ENCODE measurements at places on chromosomes 11 and 22.

GRCh38 chr11:131579932-131580387 is 209.5 kb downstream of the NTM start:
- no peak for DNase-seq

- DNase-seq: no peak
Observed at GRCh38 chr22:20636075-20636812, 128.8 kb downstream of the MED15 start.

- no peak for DNase-seq
Observed at GRCh38 chr22:27064386-27064785, 407.0 kb downstream of the MIAT start.

- DNase-seq: no peak
Observed at GRCh38 chr11:78160557-78160956, 21.1 kb upstream of the ALG8 start.

- no peak for DNase-seq
Observed at GRCh38 chr22:26054841-26055605, 114.2 kb upstream of the SEZ6L start.

- DNase-seq: no peak
Observed at GRCh38 chr22:49066619-49067018, 761.1 kb downstream of the BRD1 start.

DNA sequence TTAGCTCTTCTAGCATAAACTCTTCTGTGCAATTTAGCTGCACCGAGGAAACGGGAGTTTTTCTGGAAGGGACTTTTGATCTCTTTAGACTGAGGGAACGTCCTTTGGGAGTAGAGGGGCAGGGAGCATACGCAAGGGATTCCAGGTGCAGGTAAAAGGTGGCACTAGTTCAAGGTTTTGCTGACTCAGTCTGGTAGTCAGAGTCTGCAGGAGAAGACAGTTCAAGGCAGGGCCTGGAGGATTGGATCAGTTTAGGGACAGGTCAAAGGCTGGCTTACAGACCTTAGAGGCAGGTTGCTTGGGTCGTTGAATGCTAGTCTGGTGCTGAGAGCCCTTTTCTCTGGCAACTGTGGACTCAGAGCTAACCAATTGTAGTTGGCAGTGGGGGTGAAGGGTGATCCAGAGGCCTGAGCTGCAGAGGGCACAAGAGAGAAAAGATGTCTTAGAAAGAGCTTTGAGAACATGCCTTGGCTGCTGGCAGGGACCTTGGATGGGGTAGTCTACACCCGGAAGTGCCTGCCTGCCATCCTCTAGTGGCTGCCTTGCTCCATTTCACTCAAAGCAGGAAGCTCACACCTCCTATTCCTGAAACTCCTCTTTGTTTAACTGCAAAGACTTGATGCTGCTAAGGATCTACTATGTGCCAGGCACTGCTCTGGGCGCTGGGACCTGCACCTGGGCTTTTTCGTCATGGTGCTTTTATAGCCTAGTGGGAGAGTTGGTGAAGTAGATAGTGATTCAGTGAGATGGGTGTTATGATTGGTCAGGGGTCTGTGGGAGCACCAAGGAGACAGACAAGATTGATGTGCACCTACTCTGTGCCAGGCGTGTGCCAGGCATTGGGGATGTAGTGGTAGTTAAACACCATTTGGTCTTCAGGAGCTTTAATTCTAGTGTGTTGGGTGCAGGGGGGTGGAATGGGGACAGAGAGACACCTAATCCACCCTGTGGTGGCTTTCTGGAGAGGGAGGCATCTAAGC is 17.1 kb downstream of the MIAT start:
- peak; percentile 22 for DNase-seq

DNA sequence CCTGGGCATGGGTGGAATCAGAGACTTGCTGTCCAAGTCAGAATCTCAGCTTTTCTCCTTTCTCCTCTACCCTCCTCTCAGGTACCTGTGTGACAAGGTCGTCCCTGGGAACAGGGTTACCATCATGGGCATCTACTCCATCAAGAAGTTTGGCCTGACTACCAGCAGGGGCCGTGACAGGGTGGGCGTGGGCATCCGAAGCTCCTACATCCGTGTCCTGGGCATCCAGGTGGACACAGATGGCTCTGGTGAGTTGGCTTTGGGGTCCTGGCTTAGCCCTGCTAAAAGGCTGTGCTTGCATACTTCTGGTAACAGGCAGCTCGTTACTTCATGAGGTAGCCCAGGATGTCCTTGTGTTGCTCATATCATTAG is 10.7 kb downstream of the MCM5 start:
- DNase-seq: no peak

- DNase-seq: no peak
Observed at GRCh38 chr11:33772300-33772699, 2.0 kb downstream of the FBXO3 start.

GRCh38 chr22:35632935-35633334 is 15.3 kb upstream of the APOL6 start:
- DNase-seq: no peak

DNA sequence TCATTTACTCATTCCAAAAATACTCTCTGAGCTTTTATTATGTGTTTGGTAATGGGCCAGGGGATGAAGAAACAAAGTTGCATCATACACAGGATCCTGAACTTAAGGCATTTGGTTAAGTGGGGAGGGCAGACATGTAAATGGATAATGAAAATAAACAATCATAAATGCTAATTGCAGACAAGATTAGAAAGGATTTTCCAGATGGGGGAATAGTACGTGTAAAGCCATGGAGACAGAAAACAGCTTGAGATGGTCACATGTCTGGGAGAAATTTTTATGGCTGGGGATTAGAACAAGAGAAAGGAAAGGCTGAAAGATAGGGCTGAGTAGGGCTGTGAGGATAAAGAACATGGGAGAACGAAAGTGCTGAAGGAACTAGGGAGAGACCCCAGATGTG is 534.3 kb upstream of the LARGE1 start:
- DNase-seq: no peak

- DNase-seq: no peak
Observed at GRCh38 chr11:134642206-134642605, 230.2 kb upstream of the B3GAT1 start.

DNA sequence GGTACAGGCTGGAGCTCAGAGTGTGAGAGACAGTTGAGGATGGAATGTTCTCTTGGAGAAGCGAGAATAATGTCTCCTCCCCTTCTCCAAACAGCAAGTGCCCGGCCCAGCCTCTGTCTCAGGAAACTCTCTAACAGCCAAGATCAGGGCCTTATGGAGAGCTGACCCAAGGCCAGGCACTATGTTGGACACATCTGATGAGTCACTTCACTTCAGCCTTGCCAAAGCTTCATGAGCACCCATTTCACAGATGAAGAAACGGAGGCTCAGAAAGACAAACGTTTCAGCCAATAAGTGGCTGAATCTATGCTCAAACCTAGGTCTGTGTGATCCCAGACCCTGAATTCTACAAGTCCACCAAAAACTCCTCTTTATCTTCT is 22.1 kb upstream of the CHKA start:
- DNase-seq: no peak

GRCh38 chr11:64074239-64074638 is 38.5 kb downstream of the FLRT1 start:
- DNase-seq: peak; percentile 48

DNA sequence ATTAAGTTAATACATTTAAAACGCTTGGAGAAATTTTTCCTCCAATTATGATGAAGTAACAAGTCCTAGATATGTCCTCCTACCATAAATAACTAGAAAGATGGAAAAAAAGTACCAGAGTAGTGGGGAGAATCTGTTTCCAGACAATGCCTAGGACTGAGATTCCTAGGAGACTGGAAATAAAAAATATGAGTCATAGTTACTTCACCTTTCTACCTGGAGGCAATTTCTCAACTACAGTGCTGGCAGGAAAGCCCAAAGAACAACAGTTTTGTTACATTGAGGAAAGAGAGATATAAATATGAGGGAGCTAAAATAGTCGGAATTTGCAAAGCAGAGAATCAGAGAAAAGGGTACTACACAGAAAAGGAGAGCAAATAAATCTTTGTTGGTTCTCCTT is 202.1 kb upstream of the ARHGAP42 start:
- DNase-seq: no peak

DNA sequence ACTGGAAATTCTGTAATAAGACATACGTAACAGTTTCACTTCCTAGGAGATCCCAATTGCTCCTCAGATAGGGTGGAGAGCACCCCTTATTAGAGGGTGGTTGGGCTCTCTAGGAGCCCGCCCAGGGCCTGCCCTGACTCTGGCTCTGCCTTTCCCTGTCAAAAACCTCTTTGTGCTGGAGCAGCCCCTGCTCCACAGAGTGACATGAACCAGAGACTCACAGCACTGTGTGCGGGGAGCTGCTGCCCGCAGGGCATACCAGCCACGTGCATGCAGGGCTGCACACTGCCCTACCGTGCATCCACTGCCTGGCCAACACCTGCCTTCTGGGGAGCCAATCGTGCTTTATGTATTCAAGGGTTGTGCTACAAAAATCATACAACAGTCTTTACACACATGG is 24.3 kb downstream of the KCNQ1OT1 start:
- no peak for DNase-seq

- no peak for DNase-seq
Observed at GRCh38 chr11:32448232-32448631, 12.9 kb upstream of the WT1 start.

DNA sequence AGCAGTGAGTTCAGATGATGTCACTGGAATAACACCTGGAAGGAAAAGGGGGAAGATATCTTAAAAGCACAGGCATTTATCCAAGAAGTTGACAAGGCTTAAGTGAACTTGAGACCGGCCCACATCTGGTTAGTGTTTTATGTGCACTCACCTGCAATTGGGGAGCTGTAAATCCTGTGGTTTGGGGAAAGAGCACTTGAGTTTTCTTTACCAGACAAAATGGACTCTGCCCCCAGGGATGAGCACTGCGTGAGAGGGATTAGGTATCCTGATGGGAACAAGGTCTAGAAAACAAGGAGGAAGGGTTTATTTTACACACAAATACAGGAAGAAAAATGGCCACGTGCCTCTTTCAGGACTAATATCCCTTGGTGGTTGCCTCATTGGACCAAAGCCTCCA is 15.2 kb downstream of the E2F8 start:
- DNase-seq: no peak

DNA sequence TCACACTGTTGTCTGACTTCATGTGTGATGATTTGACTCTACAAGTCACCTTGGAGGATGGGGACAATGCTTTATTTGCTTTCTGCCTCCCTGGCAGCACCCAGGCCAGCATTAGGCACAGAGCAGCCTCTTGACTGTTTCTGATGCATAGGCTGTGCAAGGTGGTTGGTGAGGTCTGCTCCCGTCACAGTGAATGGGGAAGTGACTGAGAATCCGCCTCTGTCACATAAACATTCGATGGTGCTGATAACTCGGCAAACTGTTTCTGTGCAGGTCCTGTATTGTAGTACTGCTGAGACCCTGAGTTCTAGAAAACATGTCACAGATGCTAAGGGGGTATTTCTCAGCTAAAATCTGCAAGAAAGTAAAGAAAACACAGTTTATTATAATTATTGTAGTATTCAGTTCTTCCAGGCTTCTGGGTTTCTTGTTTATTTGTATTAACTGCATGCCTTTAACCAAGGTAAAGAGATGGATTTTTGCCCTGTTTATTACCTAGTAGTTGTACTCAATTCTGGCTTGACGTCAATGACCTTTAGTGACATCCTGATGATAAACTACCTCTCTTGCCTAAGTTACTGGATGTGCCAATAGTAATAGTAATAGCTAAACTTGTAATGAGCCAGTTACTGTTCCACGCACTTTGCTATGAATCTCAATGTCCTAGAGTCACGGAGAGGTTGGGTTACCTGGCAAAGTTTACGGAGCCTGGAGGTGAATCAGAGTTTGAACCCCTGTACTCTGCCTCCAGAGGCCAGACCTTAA is 24.8 kb upstream of the RCN1 start:
- no peak for DNase-seq

DNA sequence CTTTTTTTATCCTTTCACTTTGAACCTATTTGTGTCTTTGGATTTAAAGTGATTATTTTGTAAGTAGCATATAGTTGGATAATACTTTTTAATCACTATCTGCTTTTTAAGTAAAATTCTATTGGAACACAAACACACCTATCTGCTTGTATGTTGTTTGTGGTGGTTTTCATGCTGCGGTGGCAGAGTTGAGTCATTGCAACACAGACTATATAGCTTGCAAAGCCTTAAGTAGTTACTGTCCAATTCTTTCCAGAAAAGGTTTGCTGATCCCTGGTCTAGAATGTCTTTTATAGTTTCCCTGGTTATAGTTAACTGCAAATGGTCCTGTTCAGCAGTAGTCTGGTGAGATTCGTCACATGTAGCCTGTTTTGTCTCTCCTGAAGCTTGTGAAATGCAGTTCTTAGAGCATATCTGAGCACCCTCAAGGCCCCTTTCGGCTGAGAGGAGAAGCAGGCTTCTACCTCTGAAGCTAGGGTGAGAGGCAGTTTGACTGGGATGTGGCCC is 21.5 kb downstream of the SHANK3 start:
- DNase-seq: no peak

DNA sequence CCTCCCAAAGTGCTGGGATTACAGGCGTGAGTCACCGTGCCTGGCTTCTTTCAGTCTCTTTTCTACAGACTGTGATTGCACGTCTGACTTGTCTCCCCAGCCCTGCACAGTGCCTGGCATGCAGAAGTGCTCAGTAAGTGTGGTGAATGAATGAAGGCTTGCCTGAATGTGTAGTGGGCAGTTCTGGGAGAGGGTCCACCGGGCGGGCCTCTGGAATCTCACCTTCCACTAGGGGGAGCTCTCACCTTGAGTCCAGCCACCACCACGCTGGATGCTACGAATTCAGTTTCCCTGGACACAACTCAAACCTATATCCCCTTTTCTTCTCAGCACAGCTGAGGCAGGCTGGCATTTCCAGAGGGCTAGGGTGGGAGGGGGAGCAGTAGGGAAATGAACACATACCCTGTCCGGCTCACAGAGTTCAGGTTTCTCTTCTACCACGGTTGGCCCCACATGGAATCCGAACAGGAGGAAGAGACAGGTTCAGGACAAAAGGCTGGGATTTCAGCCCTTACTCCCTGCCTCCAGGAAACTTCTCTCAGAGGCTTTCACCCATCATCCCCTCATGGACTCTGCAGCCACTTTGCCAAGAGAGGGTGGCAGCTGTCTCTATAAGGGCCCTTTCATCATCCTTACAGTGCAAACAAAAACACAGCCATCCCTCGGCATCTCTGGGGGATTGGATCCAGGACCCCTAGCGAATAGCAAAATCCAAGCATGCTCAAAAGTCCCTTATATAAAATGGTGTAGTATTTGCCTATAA is 86.8 kb downstream of the NECTIN1 start:
- DNase-seq: no peak

DNA sequence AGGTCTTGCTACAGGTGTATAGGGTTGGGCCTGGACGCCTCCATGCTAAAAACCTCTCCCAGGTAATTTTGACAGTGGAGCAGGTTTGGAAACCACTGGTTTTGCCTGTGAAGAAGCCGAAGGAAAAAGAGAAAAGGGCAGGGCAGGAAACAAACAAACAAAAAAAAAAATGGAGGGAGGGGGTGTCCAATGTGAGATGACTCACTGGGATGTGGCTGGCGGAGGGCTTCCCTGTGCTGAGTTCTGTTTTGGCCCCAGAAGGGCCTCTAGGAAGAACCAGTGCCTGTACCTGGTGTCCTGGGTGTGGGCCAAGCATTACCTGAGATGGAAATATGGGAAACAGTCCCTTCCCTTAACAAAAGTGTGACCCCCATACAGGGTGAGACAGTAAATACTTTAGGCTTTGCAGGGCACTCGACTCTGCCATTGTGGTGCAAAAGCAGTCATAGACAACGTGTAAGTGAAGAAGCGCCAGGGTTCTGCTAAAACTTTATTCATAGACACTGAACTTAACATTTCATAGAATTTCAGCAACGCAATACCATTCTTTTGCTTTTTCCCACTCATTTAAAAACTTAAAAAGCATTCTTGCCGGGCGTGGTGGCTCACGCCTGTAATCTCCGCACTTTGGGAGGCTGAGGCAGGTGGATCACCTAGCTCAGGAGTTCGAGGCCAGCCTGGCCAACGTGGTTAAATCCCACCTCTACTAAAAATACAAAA is 9.5 kb upstream of the DGKZ start:
- DNase-seq: no peak
